Left hindlimb (tissue), 1 donor: ENCODE measurements at places on chromosomes 11 and 22.

DNA sequence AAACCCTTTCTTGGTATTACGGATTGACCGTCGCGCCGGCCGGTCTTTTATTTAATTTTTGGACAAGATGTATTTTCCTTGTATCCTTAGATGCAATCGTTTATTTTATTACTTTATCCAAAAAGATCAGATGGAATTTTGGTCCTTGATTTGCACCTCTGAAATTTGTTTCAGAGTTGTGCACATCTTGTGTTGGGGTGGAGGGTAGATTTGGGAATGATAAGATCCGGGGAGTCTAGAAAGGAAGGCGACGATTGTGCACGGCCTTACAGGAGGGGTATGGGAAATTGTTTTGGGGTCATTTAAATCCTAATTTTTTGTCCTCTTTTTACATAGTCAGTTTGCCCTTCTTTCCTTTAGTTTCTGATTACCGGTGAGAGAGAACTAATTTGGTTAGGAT lies 1.4 kb downstream of the KDM2A start:
- no peak for DNase-seq

- DNase-seq: no peak
These were observed 34.3 kb downstream of the ETS1 start for GRCh38 chr11:128552783-128553661.

DNA sequence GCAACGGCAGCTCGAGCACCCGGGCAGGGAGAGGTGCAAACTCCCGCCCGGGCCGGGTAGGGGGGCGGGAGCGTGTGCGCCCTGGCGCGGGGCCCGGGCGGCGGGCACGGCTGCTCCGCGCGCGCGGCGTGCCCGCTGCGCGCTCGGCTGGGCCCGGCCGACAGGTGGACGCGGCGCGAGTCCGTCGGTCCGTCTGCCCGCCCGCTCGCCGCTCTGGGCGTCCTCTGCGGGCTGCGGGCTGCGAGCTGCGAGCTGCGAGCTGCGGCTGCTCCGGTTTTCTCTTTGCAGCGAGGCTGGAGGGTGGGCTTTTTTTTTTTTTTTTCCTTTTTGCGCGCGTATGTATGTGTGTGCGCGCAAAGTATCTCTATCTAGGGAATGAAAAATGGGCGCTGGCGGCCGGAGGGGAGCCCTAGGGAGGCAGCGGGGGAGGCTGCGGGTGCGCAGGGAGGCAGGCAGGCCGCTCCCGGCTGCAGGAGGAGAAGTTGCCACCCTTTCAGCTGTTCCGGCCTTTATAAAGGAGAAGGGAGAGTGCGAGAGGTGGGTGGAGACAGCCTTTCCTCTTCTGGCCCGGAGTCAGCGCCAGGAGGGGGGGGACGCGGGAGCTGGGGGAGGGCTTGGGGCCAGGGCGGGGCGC lies at the start of gene PDGFB:
Gene PDGFB, minus strand, starts transcription at position 487 of the 634 bp plus-strand sequence. CDS start 1,019 bp downstream, outside the sequence.
- DNase-seq: no peak

DNA sequence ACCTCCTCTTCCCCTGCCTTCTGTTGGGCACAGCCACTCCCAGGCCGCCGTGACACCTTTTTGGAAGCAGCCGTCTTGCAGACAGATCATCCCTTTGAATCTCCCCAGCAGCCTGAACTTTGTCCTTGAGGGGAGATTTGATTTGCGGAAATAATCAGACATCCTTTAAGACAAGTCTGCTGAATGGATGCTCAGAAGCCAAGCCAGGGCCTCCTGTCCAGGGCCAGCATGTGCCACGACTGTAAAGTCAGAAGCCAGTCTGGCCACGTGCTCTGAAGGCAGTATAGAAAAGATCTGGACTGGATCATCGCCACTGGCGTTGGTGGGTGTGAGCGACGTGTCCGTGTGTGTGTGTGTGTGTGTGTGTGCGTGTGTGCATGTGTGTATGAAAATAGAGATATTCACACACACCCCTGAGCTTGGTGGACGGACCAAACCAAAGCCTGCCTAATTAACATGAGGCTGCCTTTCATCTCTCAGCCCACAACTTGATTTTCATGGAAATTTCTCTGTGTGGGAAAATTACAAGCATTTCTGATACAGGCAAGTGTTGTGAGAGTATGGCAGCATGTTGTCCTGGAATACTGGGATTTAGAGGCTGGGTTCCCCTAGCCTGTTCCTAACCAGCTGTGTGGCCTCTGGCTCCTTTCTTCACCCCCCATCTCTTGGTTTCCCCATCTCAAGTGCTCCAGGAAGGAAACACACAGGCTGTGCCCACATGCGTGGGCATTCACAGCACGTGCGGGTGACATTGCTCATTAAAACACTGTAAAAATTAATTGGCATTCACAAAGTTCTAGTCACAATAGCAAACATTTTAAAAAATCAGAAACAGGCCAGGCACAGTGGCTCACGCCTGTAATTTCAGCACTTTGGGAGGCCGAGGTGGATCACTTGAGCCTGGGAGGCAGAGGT lies 61.8 kb upstream of the WNT7B start:
- no peak for DNase-seq

- DNase-seq: peak; percentile 50
These were observed 753 bp downstream of the STX3 start for GRCh38 chr11:59755701-59756557.

GRCh38 chr22:19764636-19765476 lies 4.3 kb downstream of the TBX1 start:
- no peak for DNase-seq

- DNase-seq: no peak
These were observed 21.7 kb upstream of the TNRC6B start for GRCh38 chr22:40156001-40156516.

DNA sequence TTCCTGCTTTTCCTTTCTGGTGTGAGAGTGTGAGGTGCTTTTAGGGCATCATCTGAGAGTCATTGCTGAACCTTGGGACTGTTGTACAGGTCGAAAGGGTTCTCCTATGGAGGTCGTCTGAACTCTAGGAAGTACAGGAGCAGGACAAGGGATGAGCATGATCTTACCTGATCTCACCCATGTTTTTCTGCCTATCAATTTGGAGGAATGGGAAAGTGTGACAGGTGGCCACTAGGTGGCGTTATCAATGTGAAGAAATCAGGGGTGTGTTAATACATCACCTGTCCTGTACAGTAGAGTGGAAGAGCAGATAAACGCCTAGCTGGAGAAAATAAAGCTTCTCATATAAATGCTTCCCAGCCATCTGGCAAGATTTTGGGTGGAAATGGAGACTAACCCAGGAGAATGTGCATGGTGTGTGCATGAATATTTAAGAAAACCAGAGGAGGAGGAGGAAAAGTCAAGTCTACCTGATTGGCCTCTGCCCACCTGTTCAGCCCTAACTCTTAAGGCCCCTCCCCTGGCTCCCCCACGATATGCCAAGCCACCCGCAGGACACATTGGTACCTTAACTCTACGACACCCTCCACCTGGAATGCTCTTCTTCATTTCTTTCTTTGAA lies 72.0 kb upstream of the NARS2 start:
- DNase-seq: no peak

GRCh38 chr11:60175860-60176275 lies 7.0 kb downstream of the MS4A6A start:
- no peak for DNase-seq

DNA sequence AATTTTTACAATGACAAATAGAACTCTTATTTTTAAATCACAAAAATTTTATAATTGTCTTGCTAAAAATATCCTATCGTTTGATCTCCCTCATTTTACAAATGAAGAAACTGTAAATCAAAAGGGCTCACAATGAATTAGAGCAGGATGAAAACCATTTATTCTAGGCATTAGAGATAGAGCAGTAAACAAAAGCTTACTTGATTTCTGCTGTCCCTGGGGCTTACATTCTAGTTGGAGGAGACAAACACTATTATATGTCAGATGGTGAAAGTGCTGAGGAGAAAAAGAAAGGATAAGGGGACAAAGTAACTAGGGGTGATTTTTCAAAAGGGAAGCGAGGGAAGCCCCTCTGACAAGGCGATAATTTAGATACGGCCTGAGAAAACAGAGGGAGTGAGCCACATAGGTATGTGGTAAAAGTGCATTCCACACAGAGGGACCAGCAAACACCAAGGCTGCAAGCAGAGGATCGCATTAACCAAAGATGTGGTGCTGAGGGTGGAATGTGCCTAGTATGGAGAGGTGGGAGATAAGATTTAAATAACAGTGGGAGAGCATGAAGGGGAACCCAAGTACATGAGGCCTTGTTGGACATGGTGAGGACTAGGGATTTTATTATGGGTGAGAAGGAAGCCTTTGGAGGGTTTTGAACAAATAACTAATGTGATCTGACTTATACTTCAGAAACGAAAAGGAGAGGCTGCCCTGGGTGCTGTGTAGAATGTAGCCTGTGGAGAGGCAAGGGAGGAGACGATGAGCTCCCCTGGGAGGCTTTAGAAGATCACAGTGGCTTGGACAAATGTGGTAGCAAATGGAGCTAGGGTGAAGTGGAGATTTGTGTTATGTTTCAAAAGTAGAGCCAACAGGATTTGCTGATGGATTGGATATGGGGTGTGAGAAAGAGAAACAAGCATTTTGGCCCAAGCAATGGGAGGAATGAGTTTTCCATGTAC lies 62.1 kb downstream of the PDHX start:
- no peak for DNase-seq

DNA sequence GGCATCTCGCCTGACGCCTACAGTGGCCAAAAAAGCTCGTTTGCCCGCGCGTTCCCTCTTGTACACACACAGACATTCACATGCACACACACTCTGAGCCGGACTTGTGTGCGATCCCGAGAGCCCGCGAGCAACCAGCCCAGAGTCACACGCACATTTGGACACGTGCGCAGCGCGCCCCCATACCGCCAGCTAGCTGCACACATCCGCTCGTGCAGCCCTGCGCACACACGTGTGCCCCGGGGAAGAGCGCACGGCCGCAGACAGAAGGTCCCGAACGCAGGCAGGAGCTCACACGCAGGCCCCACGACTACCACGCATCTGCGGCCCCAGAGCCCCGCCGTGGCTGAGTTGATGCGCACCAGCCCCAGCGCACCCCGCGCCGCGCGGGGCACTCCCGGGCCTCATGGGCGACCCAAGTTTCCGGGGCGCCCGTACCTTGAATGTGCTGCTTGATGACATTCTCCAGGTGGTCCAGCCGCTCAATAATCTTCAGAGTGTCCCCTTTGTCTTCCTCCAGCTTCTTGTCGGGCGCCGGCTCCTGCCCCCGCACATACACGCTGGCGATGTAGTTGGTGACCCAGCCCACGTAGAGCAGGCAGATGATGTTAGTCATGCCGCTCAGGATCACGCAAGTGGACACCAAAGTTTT lies 758 bp downstream of the GALNT18 start:
- DNase-seq: no peak

DNA sequence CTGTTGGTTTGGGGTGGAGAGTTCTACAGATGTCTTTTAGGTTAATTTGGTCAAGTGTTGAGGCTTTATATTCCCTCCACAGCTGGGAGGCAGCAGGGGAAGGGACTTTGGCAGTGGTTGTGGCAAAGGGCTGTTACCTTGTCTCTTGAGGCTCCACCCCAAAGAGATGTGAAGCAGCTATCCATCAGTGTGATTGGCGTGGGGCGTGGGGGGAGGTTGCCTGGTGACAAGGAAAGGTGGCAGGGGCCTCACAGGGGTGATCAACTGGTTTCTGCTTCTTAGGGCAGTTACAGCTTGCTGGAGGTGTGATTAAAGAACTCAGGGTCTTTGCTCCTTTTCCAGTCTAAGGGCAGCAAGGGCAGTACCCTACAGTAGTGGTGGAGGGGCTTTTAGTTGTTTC lies 59.3 kb downstream of the FANCF start:
- no peak for DNase-seq

- no peak for DNase-seq
These were observed 1042.8 kb downstream of the BRD1 start for GRCh38 chr22:48784701-48785503.

GRCh38 chr11:102553835-102554282 lies 23.3 kb upstream of the MMP7 start:
- no peak for DNase-seq

- no peak for DNase-seq
These were observed 26.6 kb downstream of the RAB30 start for GRCh38 chr11:83044958-83045712.

DNA sequence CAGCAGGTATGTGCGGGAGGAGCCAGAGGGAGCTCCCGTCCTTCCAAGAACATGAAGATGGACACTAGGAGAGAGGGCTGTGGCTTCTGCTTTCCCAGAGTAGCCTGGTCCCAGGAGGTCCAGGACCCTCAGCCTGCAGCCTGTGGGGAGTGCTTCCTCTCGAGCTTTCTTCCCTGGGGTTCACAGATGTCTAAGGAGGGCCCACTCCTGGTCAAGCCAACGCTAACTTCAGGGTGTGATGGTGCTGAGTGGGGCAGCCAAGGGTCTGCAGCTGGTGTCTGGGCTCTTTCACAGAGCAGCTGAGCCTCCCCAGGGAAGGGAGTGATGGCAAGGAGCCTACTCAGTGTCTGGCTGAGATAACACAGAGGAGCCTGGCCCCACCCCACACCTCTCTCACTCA lies 3.3 kb downstream of the POU2F3 start:
- DNase-seq: no peak

- DNase-seq: no peak
These were observed 370.9 kb downstream of the TBC1D22A start for GRCh38 chr22:47133061-47133969.

- no peak for DNase-seq
These were observed 3.6 kb upstream of the KRTAP5-4 start for GRCh38 chr11:1625541-1625940.

- no peak for DNase-seq
These were observed 5.1 kb downstream of the APBB1 start for GRCh38 chr11:6413791-6414201.

DNA sequence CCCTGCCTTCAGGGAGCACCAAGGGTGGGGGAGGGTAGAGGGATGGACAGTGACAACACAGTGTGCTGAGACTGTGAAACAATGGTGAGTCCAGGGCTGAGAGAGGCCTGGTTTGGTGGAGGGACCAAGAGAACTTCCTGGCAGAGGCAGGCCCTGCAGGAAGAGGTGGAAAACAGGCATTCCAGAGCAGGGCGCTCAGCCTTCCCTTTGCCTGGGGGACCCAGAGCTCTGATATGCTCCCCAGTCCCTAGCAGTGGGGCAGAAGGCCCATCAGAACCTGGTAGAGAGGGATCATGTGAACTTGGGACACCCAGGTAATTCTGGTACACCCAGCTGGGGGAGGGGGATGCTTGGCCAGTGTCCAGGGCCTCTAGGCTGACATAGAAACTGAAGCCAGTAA lies 17.2 kb upstream of the UVRAG start:
- DNase-seq: no peak

DNA sequence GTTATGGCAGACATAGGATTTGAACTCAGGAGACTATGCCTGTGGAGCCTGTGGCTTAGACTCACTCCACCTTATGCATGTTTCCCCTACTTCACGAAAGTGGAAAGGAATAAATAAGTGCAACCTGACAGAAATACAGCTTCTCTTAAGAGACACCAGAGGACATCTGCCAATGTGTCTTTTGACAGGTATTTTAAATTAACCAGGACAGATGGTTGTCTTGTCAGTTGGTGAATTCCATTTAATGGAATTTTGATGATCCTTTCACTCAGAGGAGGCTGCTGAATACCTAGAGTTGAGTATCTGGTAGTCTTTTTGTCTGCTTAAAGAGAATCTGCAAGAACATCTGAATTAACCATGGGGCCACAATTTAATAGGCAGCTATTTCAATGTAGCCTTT lies 46.1 kb downstream of the NELL1 start:
- DNase-seq: no peak
